ENCODE measurements at places on chromosomes 5 and 9.

DNA sequence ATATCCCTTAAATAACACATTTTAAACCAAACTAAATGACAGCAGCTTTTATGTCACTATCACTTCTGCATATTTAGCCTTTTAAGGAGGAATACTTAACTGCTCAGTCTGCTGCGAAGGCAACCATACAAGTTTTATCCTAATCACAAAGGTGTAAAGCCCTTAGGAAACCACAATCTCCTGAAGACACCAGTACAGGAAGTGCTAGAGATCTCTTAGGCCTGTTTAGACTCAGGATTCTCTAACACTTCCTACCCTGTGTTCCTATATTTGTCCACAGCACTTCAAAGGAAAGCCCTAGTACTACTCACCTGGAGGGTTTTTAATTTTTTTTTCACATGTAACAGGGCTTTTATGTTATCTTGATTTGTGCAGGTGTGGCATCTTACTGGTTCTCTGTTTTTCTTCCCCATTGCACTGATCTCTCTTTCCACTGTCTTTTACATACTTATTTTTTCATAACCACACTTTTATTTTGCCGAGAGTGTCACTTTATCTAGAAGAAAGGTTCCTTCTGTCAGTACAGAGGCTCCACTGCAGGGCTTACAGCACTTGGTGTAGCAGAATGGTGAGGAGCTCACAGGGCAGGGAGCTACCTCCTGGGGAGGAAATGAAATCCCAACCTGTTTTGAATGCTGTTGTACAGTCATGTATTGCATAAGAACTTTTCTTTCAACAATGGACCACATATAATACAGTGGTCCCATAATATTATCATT is 1060.6 kb upstream of the ACO1 start:
- DNase-seq = peak; percentile 22

- no peak for DNase-seq
Observed at GRCh38 chr9:16653491-16654399, 216.7 kb downstream of the BNC2 start.

- no peak for DNase-seq
Observed at GRCh38 chr5:73812962-73813588, 187.1 kb downstream of the ARHGEF28 start.

- no peak for DNase-seq
Observed at GRCh38 chr5:157384971-157385709, 74.9 kb upstream of the NIPAL4 start.

Measured in CD4-positive, alpha-beta T cell treated with Interleukin-15 for 4 hours (primary cell).